ENCODE measurements at places on chromosomes 6 and 20.

- DNase-seq: no peak
Observed at GRCh38 chr6:30818391-30818841, 65.9 kb upstream of the DDR1 start.

DNA sequence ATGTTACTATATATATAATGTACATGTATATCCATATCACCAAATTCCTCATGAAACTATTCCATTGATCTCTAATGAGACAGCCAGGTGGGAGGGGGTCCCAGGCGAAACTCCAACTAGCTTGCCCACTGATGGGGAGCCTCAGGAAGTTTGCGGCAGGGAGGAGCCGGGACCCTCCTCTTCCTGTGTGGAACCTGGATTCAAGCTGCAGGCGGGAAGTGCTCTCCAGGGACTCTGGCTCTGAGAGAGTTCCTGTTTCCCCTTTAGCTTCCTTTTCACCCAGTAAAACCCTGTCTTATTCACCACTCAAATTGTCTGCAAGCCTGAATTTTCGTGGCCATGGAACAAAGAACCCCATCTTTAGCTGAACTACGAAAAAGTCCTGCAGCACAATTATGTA is 152.2 kb downstream of the OPN5 start:
- DNase-seq: no peak

DNA sequence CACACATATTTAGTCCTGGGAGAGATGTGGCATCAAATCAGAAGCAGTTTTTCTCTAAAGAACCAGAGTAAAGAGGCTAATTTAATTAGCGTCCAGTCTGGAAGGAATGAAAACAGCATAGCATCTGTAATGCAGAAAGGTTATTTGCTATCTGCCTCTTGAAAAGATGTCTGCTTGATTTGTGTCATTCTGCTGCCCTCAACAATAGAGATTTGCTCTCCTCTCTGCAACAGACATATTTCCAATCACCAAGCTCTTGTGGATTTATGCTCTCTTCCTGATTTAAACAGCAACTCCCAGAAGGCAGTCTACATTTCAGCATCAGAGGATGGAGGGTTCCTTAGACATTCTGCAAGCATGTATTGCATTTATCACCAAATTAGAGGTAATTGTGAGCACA is 53.5 kb upstream of the AKAP12 start:
- no peak for DNase-seq

DNA sequence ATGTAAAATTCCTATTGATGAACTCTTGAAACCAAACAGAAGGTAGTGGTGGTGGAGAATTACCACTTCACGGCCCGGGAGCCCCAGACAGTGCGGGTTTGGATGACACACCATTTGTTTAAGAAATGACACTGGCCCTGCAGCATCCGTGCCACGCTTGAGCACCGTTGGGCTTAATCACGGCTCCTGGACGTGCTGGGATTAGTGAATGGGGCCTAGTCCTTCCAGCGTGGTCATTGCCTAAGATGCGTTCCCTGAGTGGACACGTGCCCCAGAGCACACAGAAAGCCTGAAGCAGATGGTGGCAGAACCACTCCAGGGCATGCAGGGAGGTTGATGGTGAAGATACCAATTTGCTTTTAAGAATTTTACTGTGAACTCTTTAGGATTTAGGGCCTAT is 14.5 kb downstream of the STX16 start:
- no peak for DNase-seq

GRCh38 chr6:11711003-11711983 is 67.3 kb downstream of the ADTRP start:
- no peak for DNase-seq

- no peak for DNase-seq
Observed at GRCh38 chr20:40189621-40190020, 499.4 kb downstream of the MAFB start.

DNA sequence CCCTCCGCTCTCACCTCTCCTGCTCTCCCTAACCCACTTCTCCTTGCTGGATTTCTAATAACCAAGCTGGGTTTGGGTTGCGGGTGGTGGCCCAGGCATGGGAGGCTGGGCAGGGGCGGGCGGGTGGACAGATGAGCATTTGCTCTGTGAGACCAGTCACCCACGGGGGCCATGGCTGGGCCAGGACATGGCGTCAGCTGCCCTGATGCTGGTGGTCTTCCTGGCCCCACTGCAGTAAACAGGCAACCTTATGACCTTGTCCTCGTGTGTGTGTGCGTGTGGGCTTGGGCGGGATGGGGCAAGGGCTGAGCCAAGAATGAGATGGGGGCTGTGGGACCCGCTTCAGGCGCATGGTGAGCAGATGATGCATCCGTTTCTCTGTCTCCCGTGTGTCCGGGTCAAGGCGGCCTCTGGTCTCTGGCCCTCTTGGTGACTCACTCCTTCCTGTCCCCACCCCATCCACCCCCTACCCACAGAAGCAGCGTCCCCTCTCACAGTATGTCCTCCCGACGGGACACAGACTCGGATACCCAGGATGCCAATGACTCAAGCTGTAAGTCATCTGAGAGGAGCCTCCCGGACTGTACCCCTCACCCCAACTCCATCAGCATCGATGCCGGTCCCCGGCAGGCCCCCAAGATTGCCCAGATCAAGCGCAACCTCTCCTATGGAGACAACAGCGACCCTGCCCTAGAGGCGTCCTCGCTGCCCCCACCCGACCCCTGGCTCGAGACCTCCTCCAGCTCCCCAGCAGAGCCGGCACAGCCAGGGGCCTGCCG is 41.4 kb upstream of the MYL9 start:
- no peak for DNase-seq

DNA sequence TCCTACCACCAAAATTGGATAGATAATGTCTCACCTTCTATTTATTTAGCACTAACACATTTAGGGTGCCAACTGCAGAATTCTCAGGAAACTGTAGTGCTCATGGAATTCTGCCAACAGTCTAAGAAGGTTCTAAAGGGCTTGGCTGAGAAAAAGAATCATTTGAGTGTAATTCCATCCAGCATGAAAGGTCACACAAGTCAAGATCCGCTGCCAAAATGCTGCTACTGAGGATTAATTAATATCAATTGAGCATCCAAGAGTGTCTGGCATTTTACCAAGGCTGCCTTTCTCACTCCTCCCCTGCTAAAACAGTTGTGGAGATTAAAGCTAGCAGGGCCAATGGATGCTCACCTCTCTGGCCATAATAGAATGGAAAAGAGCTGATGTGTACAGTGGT is 112.7 kb downstream of the FHL5 start:
- peak; percentile 30 for DNase-seq

- DNase-seq: peak; percentile 75
Observed at GRCh38 chr6:15948930-15949900, 179.7 kb upstream of the MYLIP start.

DNA sequence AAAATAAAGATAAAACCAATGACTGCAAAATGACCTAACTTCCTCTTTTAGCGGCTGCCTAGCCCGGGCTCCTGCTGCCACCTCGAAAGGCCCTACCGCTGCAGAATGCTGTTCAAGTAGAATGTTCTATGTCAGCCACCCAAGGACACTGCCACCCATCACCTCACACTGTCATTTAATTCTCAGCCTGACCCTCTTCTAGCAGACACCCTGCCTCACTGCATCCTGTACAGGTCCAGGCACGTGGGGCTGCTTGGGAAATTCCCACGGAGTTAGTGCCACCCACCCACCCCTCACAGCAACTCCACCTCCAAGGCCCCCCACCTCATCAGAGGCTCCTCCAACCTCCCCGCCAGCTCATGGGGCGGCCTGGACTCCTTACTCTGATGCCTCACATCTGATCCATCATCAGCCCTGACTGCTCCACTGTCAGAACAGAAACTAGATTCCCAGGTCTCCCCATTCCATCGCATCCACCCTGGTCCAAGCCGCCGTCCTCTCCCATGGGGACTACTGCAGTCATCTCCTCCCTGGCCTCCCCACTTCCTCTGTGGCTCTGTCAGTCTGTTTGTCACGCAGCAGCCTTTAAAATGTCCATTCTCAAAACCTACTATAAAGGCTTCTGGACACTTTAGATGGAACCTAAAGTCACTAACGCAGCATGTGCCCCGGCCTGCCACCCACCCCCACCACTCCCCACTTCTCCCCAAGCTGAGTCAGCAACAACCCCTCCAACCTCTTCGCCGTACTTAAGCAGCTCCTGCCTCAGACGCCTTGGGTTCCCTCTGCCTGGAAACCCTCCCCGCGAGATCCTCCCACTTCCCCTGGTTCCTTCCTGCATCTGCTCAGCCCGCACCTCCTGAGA is 17.0 kb downstream of the NFATC2 start:
- no peak for DNase-seq

- DNase-seq: no peak
Observed at GRCh38 chr20:9401371-9401770, 113.0 kb upstream of the LAMP5 start.

DNA sequence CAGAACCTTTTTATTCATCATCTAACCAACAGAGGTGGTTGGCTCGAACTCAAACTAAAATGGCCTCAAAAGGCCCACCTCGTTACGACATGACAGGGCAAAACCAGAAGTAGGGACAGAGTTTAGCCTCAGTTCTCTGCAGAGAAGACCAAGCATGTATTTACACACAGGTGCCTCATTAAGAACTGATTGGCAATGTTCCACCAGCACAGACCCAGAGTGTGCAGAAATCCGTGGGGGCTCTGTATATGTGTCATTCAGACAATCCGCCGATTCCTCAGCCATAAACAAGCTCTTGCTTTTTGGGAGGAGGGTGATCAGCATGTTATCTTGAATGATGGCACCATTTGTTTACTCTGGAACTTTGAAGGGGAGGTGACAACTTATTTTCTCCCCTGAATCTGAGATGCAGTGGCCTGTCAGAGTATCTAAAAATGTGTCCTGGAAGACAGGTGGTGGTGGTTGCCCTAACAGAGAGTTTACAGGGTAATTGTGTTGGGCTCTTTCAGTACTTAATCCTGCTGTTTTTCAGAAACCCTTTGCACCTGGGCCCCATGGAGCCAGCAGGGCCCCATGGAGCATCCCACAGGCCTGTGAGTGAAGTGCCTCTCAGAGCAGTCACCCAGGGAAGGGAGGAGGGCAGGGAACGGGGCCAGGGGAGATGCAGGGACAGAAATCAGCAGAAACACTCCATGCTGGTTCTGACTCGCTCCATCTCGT is 29.1 kb upstream of the C20orf203 start:
- DNase-seq: no peak

- DNase-seq: no peak
Observed at GRCh38 chr6:142839686-142840040, 105.3 kb downstream of the HIVEP2 start.

DNA sequence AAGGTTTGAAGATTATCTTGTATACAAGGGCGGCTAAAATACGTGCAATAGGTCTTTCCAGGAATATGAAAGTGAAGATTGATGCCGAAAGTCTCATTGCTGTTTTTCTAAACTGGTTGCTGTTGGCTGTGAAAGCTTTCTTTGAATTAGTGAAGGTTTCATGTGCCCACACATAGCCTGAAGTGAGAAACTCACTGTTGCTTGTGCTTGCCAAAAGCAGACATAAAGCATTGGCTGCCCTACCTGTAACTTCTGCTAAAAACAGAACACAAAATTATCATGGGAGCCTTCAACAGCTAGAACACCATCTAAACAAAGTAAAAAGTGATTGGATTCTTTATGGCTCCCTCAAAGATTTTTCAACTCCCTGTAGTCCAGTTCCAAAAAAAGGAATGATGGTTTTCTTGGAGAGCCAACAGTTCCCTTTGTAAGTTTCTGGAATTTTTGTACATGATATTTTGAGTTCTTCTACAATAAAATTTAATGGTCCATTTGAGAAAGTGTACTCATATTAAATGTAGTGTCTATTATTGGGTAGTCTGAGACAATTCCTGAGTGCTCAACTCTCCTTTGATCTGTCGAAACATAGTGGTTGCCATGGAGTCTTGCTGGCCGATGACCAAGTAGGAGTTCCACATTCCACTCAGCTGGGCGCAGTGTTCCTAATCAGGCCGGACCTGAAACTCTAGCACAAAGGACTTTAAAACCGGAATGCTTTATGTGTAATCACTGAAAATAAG is 68.5 kb downstream of the PLEKHG1 start:
- DNase-seq: no peak

GRCh38 chr6:132413499-132413802 is 12.2 kb upstream of the MOXD1 start:
- no peak for DNase-seq

- peak; percentile 36 for DNase-seq
Observed at GRCh38 chr20:49549801-49550551, 18.0 kb downstream of the PTGIS start.

- no peak for DNase-seq
Observed at GRCh38 chr6:17032988-17033634, 68.7 kb upstream of the STMND1 start.

DNA sequence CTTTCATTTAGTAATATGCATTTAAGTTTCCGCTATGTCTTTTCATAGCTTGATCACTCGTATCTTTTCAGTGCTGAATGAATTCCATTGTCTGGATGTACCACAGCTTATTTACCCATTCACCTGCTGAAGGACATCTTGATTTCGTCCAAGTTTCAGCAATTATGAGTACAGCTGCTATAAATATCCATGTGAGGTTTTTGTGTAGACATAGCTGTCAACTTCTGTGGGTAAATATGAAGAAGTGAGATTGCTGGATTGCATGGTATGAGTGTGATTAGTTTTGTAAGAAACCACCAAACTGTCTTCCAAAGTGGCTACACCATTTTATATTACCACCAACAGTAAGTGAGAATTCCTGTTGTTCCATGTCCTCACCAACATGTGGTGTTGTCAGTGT is 79.2 kb upstream of the STMND1 start:
- no peak for DNase-seq

GRCh38 chr6:26600759-26601158 is 4.0 kb downstream of the ABT1 start:
- DNase-seq: no peak

DNA sequence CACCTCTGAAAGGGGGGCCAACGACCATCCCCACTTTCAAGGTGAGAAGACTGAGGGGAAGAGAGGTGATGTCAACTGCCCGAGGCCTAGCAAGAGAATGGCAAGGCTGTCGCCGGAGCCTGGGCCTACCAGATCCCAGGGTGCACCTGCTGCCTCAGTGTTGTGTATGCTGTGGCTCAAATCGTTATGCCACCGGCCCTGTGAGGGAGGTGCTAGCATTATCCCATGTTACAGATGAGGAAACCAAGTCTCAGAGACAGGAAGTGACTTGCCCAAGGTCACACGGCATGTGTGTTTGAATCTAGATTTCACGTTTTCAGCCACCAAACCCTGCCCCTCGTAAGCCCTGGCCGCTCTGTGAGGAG is 152.5 kb downstream of the CEBPB start:
- DNase-seq: no peak

GRCh38 chr20:8972963-8973705 is 95.8 kb upstream of the PLCB4 start:
- no peak for DNase-seq

- DNase-seq: no peak
Observed at GRCh38 chr6:127177030-127177922, 58.8 kb downstream of the RSPO3 start.

GRCh38 chr6:89566930-89567629 is 71.5 kb downstream of the LYRM2 start:
- DNase-seq: no peak

- peak; percentile 21 for DNase-seq
Observed at GRCh38 chr6:65505736-65506135, 201.3 kb downstream of the EYS start.

- DNase-seq: no peak
Observed at GRCh38 chr6:130452336-130452735, 86.5 kb downstream of the TMEM200A start.

Measured in DMS 273 treated with DMSO at 0.1 percent for 48 hours (cell line).